ENCODE measurements at places on chromosomes 2 and 18. TPM values are rescaled to one million over a fixed set of nuclear protein-coding genes. Genes with fewer than 3 reads are reported as not detected.

GRCh38 chr2:29035016-29035745 lies 39.1 kb downstream of the PCARE start:
- DNase-seq = no peak
- no peak overlapping the region for H3K27ac ChIP-seq
- no peaks in the 10 kb centered on the region for H3K27me3 ChIP-seq
- peaks cover 5% of the 10 kb centered on the region for H3K4me1 ChIP-seq
- no peak overlapping the region for H3K4me3 ChIP-seq

GRCh38 chr2:216352653-216353270 lies 19.5 kb downstream of the MARCHF4 start:
- DNase-seq = no peak
- H3K27me3 ChIP-seq = no peaks in the 10 kb centered on the region
- H3K4me3 ChIP-seq = no peak overlapping the region
- no peaks in the 10 kb centered on the region for H3K36me3 ChIP-seq

- no peak overlapping the region for H3K27ac ChIP-seq
- no peaks in the 10 kb centered on the region for H3K36me3 ChIP-seq
- no peaks in the 10 kb centered on the region for H3K27me3 ChIP-seq
- no peaks in the 10 kb centered on the region for H3K4me1 ChIP-seq
- no peak overlapping the region for H3K4me3 ChIP-seq
- no peak for DNase-seq
These were observed 8.5 kb downstream of the SEC11C start for GRCh38 chr18:59148192-59148591.

- DNase-seq = no peak
- no peak overlapping the region for H3K27ac ChIP-seq
- no peaks in the 10 kb centered on the region for H3K36me3 ChIP-seq
- H3K27me3 ChIP-seq = no peaks in the 10 kb centered on the region
These were observed 30.0 kb downstream of the PMAIP1 start for GRCh38 chr18:59929621-59930295.

DNA sequence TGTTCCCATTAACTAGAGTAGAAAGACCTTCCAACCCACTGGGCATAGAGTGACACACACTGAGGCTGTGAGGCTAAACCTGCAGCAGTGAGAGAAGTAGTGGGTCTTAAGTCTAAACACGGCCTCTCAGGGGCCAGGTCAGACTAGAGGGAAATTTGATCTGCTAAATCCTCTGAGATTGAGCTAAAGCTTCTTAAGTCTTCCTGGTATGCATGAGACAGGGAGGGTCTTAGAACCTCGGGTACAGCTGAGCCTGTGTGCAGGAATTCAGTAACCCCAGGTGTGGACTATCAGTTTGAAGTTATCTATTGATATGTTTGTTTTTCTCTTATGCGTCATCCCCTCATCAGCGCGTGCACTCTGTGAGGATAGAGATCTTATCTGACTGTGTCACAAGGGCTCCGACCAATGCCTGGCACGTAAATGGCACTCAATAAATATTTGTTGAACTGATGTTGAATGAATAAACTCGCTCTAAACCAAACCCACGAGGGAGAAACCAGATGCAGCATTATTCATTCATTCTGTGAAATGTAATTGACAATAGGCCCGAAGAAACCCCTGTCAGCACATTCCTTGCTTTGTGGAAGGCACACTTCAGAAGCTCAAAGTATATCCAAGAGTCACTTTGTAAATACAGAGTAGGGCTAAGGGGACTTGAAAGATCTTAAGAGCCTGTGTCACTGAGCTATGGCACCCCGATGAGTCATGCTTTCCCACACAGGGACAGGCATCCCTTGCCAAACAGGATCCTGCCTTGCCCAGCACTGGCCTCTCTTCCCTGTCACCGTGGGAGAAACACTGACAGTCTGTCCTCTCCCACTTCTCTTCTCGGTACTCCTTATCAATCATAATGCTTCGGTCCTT lies 21.7 kb upstream of the RAB10 start:
- no peak for DNase-seq
- H3K27ac ChIP-seq = no peak overlapping the region
- H3K4me3 ChIP-seq = no peak overlapping the region
- H3K27me3 ChIP-seq = no peaks in the 10 kb centered on the region

DNA sequence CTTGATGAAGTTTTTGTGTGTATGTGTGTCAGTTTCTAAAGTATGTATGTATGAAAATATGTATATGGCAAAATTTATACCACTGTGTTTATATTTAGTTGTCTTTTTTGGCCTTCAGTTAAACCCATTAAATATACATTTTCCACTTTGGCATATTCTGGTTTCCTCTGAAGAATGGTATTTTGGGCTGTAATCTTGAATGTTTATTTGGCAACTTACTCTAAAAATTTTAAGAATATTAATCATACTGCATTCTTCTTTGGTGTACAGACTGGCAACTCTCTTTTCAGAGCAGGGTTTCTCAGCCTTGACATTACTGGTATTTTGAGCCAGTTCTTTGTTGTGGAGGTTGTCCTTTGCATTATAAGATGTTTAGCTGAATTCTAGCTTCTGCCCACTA lies 27.9 kb upstream of the CCBE1 start:
- no peaks in the 10 kb centered on the region for H3K27me3 ChIP-seq
- no peaks in the 10 kb centered on the region for H3K4me1 ChIP-seq
- DNase-seq = no peak
- H3K27ac ChIP-seq = no peak overlapping the region
- H3K36me3 ChIP-seq = no peaks in the 10 kb centered on the region

- no peaks in the 10 kb centered on the region for H3K27me3 ChIP-seq
- no peaks in the 10 kb centered on the region for H3K4me1 ChIP-seq
- no peaks in the 10 kb centered on the region for H3K36me3 ChIP-seq
- no peak overlapping the region for H3K27ac ChIP-seq
- DNase-seq = no peak
These were observed 460.9 kb downstream of the RIT2 start for GRCh38 chr18:42654556-42654955.

- peaks cover 2% of the 10 kb centered on the region for H3K4me1 ChIP-seq
- no peaks in the 10 kb centered on the region for H3K36me3 ChIP-seq
- H3K27ac ChIP-seq = no peak overlapping the region
- DNase-seq = no peak
These were observed 1.7 kb downstream of the MEIS1 start for GRCh38 chr2:66436581-66437001.

The ASB18 gene
- total RNA-seq = not detected

The GPR17 gene
- not detected for total RNA-seq

The ANTXR1 gene
- total RNA-seq = 152 TPM
